ENCODE measurements at places on chromosomes 3 and 15.

DNA sequence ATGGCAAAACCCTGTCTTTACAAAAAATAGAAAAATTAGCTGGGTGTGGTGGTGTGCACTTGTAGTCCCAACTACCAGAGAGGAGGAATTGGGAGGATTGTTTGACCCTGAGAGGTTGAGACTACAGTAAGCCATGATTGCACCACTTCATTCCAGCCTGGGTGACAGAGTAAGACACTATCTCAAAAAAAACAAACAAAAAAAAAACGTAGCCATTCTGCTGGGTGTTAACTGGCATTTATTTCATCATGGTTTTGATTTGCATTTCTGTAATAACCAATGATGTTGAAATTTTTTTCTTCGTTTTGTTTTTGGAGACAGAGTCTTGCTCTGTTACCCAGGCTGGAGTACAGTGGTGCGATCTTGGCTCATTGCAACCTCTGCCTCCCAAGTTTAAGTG lies 63.3 kb downstream of the RPLP1 start:
- DNase-seq, result no peak

- DNase-seq, result no peak
Measured at GRCh38 chr3:24355806-24356205, 138.8 kb downstream of the THRB start.

- no peak for DNase-seq
Measured at GRCh38 chr15:52150871-52151270, 38.3 kb upstream of the BCL2L10 start.

DNA sequence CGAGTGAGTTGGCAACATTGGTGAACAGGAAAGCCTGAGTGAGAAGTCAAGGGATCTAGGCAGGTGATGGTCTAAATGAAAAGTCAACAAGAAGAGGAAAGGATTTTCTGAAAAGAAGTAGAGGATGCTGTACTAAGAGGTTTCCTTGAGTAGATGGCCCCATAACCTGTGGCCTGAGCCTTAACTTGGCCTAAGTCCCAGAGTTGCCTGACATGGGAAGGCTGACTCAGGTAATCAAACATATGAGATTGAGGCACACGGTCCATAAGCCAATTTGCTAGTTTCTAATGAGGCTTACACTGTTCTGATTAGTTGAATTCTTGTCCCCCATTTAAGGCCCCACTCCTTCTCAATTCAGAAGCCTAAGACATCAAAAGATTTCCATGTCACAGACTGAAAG lies 262.5 kb upstream of the LMCD1 start:
- DNase-seq, result no peak

GRCh38 chr3:23203708-23204330 lies 692 bp downstream of the UBE2E2 start:
- DNase-seq, result peak; percentile 27

- no peak for DNase-seq
Measured at GRCh38 chr3:133881939-133882825, 13.5 kb downstream of the RAB6B start.

DNA sequence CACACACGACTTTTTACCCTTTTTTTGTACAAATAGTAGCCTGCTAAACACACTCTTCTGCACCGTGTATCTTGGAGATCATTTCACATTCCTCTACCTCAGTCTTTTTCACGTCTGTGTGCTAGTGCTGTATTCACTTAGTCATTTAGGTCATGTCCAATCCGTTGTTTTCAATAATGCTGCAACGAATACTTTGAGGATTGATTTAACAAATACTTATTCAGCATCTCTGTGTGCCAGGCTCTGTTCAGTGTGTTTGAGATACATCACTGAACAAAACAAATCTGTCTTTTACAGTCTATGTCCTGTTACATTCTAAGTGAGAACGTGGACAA lies 882 bp downstream of the JMJD7 start:
- no peak for DNase-seq

DNA sequence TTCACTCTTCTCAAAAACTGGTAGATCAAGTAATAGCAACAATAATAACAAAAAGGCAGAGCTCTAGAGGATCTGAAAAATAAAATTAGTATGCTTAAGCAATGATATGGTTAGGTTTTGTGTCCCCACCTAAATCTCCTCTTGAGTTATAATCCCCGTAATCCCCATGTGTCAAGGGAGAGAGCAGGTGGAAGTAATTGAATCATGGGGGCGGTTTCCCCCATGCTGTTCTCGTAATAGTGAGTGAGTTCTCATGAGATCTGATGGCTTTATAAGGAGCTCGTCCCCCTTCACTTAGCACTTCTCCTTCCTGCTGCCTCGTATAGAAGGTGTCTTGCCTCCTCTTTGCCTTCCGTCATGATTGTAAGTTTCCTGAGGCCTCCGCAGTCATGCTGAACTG lies 60.2 kb upstream of the ABHD2 start:
- DNase-seq, result no peak

- peak; percentile 93 for DNase-seq
Measured at GRCh38 chr3:52897130-52898122, at the start of gene STIMATE. TSS of gene STIMATE (minus strand) at chr3:52897548. CDS start at chr3:52897450, 98 bp downstream.

DNA sequence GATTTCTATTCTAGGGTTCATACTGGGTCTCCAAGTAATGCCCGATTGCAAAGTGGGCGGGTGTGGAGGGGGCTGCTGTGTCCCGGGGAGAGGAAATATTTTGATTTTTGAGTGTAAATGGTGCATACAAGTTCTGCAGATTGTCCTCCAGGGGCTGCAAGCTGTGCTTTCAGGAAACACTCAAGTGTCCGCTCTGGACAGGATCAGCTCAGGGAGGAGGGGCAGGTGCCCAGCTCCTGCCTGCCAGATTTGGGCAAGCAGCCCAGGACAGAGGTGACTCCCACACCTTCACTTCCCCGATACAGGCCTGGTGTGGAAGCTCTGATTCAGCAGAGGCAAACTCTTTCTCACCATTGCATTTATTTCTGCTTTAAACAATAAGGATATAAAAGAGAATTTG lies 142.7 kb downstream of the ALDH1A2 start:
- no peak for DNase-seq

DNA sequence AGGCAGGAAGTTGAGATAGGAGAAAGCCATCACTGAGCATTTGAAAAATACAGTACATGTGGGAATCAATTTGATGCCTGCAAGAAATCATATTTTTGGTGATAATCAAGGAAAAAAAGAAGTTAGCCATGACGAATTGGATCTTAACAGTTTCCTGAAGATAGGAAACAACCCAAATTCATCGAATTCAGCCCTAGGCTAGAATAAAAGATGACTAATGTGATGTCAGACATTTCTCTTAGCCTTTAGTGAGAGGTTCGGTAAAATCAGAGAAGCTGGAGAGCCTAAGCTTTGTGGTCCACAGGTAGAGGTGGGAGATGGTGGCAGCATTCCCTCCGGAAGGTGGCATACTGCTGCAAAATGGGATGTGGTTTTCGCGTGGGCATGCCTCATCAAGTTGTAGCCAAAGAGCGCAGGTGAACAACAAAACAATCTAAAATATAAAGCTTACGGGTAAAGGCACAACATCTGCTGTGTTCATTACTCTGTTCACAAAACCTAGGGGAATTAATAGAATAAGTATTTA lies 144.1 kb upstream of the ALCAM start:
- DNase-seq, result no peak

DNA sequence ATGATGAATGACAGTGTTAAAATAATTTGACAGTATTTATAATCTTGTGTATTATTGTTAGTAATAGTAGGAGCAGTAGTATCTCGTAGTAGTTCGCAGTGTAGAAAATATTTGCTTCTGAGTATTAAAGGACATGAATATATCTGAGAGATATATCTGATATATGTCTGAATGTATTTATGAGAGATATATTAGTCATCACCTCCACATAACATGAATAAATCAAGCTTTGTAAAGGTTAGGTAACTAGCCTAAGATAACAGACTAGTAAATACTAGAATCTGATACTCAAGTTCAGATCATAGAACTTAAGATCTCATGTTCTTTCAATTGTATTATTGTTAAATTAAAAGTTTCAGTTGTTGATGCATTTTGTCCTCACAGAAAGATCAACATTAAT lies 130.5 kb downstream of the UBE2E2 start:
- DNase-seq, result no peak

DNA sequence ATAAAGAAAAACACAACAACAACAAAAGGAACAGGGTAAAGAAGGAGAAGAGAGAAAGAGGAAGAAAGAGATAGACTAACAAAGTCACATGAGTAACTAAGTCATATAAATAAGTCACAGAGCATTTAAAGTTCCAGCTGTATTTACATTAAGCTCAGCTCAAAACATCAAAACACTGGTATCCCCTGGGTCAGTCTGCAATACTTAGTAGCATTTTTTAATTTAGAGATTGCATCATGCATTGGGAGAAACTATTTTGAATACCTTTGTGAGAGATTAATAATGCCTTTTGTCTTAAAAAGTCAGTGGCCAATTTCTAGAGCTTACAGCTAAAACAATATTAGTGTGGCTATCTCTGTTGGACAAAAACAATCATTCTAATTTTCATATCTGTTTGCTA lies 78.4 kb downstream of the NEK10 start:
- DNase-seq, result no peak

DNA sequence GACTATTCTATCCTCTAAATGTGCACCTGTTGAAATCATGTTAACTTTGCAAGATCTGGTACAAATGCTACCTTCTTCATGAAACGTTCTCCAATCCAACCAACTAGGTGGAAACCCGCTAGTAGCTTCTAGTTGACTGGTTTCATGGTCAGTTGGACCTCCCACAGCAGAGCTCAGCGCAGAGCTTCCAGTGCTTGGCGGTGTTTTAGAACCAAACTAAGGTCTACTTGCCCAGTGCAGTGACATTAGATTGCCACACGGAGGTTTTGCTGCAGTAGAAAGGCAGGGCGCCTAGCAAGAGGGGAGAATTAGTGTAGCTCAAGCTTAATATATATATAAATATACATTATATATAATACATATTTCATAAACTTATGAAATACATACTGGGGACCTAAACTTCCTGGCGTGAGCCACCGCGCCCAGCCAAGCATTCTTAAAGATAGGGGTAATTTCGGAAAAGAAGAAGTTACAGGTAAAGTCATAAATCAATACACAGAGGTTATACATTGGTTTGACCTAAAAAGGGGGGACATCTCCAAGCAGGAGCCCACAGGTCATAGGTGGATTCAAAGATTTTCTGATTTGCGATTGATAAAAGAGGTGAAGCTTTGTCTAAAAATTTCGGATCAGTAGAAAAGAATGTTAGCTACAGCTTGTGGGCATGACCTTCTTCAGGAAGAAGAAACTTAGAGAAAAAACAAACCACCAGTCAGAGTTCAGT lies 2.1 kb upstream of the OXSR1 start:
- no peak for DNase-seq

DNA sequence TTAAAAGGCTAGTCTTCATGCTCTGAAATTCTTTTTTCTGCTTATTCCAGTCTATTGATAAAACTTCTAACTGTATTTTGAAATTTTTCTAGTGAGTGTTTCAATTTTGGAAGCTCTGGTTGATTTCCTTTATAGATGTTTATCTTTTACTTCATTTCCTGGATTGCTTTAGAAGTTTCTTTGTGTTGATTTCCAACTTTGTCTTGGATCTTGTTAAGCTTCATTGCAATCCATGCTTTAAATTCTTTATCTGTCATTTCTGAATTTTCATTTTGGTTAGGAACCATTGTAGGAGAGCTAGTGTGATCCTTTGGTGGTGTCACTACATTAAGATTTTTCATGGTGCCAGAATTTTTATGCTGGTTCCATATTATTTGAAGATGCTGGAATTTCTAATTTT lies 105.2 kb upstream of the DCBLD2 start:
- no peak for DNase-seq

GRCh38 chr3:50551681-50552435 lies 15.7 kb downstream of the C3orf18 start:
- no peak for DNase-seq

GRCh38 chr3:172279191-172279640 lies 169.0 kb downstream of the GHSR start:
- no peak for DNase-seq

- no peak for DNase-seq
Measured at GRCh38 chr3:69379661-69380060, 6.2 kb downstream of the FRMD4B start.

DNA sequence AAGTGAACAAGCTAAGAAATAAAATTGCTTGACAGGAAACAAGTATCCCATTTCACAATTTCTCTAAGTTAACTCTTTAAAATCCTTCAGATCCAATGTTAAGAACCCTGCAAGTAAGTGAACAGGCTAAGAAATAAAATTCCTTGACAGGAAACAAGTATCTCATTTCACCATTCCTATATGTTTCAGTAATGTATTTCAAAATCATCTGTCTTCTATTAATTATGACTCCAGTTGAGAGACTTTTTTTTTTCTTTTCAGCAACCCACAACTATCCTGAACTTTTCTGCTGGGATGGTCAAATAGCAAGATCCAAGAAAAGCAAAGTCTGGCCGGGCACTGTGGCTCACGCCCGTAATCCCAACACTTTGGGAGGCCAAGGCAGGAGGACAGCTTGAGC lies 2.4 kb upstream of the SLC12A6 start:
- no peak for DNase-seq

DNA sequence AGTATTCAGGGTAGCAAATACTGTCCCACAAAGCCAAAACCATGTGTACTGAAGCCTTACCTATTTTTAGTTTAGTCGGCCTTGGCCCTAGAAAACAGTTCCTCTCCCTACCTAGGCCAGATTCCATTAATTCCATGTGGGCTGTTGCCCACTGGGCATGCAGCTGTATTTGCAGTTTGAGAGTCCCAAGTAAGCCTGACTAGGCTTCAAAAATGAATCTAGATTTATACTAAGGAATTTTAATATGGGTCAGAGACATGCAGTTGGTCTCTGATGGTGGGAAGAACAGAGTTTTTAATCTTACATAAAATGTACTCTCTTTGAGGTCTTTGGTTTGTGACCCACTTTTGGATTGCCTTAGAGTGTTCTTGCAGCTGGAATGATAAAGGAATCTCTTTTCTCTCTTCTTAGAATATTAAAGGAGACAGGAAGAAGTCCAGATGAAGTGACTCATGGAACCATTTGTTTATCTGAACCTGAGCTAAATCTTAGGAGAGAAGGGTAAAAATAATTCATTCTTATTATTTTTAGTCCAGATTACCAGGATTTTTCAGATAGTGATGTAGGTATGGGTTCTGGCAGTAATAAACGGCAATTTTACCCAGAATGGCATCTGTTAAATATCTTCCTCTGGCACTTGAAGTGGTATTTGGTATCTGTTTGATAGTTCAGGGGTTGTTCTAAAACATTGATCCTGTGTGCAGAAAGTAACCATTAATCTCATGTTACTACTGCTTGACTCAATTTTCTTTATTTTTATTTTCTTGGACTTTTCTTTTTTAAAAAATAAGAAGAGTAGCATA lies 33.8 kb downstream of the GLCE start:
- DNase-seq, result no peak

GRCh38 chr3:58557491-58557890 lies 19.7 kb downstream of the FAM107A start:
- no peak for DNase-seq

GRCh38 chr15:87735522-87735921 lies 521.0 kb downstream of the NTRK3 start:
- no peak for DNase-seq

GRCh38 chr15:27342991-27343390 lies 372.0 kb downstream of the GABRG3 start:
- DNase-seq, result no peak

GRCh38 chr3:184040010-184040409 lies 8.5 kb downstream of the HTR3D start:
- peak; percentile 31 for DNase-seq

- no peak for DNase-seq
Measured at GRCh38 chr15:26234976-26235767, 372.0 kb upstream of the ATP10A start.

GRCh38 chr3:175075269-175075668 lies 216.1 kb downstream of the NAALADL2 start:
- DNase-seq, result no peak

Measured in HEK293T (cell line).